ENCODE measurements at places on chromosomes 2 and 18. TPM values are rescaled to one million over a fixed set of nuclear protein-coding genes. Genes with fewer than 3 reads are reported as not detected.

The MYOM1 gene
- total RNA-seq = 2.0 TPM

The CHST9 gene
- 8.0 TPM for total RNA-seq

The XDH gene
- total RNA-seq = 2.5 TPM

GRCh38 chr2:168858146-168858545 is 32.1 kb downstream of the SPC25 start:
- no peak for DNase-seq

All from type B pancreatic cell (in vitro differentiated cells).